CD4-positive, alpha-beta T cell treated with Interleukin-15 for 4 hours (primary cell): ENCODE measurements at places on chromosomes 3 and 15.

DNA sequence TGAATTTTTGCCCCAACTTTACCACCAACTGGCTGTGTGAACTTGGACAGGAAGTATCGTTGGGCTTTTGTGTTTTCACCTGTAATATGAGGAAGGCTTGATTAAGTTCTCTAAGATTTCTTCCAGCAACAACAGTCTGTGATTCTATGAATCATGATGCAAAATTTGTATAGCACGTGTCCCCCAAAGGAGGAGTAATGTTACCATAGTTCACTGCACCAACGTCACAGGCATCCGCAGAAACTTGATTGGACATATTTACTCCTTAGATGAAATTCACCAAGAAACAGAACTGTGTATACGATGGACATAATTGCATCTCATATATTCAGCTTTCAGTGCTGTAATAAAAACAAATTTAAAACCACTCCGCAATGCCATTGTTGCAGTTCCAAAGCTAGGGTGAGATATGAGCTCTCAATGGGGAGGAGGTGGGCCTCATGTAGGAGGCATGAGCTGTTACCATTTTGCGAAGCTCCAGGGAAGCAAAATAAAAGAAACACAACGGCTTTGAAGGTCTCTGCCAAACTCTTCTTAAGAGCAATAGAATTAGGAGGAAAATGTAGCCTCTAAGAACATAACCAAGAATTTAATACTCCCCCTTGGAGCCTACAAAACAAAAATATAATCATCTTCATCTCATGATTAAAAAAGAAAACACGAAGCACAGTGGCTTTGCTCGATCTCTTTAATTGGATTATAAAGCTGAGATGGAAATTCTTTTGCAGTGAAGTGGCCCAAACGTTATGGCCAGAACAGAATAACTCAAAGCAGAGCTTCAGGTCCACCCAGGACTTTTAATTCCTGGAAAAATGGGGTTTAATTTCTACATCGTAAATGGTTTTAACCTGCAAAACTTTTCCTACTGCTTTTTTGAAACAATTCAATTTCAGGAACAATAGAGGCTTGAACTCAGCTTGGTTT lies 80.7 kb downstream of the CHST2 start:
- DNase-seq, result no peak

GRCh38 chr3:16337856-16338540 lies 73.0 kb downstream of the OXNAD1 start:
- DNase-seq, result peak; percentile 57

GRCh38 chr15:69489073-69489571 lies 36.5 kb downstream of the RPLP1 start:
- no peak for DNase-seq

- DNase-seq, result no peak
Observed at GRCh38 chr3:15755181-15755580, 42.6 kb downstream of the ANKRD28 start.

DNA sequence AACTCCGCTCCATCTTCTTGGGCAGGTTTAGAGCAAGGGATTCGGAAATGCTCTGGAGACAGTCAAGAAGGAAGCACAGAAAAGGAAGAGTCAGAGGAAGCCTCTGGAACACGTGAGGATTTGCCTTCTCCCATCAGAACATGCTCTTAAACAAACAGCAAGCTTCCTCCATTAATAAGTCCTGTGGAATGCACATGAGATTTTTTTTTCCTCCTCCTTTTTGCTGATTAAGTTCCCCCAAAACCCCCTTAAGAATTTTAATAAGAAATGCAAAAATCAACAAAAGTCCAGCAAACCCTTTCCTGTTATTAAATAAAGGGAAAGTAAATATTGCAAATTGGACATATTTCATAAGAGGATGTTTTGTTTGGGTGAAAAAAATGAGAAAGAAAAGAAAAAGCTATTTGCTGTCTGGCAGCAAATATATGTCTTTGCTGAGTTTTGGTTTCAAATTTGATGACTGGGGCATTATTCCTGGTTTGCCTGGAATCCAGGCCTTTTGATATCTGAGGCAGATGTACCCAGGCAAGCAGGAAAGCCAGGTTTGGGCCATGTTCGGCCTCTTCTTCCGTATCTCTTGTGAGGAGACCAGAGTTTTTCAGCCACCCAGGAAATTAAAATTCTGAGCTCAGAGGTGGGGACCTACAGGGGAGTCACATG lies 7.9 kb upstream of the TSEN2 start:
- no peak for DNase-seq

DNA sequence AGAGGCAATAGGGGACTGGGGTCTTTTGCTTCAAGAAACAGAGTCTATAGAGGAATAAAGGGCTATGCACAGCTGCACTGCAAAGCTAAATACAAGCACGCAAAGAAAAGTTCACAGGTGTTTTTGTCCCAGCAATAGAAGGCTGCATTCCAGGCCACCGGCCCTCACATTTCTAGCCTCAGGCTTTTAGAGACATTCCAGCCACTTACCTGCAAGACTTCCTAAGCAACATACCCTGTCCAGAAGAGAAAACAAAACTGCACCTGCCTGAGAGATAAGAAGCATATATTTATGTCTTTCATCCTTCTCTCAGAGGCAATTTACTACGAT lies 220.5 kb downstream of the OPA1 start:
- no peak for DNase-seq

GRCh38 chr3:9146367-9147071 lies 102.9 kb downstream of the SRGAP3 start:
- DNase-seq, result no peak

- DNase-seq, result no peak
Observed at GRCh38 chr3:177770383-177771230, 573.3 kb upstream of the TBL1XR1 start.

DNA sequence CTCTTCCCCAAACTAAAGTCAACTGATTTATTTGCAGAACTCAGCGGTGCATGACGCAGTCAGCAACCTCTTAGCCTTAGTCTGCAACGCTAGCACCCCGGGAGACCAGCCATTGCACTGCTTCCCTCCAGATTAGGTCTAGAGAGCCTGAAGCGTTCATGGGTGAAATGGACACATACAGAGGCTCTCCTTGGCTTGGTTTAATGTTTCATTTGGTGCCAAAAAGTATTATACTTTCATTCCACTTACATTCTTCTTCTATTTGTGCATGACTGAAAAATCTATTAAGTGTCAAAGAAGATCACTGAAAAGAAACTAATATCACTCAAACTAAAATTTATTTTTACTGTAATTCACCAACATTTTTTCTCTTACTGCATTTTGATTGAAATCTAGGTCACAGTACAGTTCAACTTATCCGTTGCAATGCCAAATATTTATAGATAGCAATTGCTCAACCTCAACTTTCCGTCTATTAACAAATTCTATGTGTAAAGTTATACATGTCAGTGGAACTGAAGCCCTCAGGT lies 116.2 kb downstream of the ROBO1 start:
- no peak for DNase-seq

DNA sequence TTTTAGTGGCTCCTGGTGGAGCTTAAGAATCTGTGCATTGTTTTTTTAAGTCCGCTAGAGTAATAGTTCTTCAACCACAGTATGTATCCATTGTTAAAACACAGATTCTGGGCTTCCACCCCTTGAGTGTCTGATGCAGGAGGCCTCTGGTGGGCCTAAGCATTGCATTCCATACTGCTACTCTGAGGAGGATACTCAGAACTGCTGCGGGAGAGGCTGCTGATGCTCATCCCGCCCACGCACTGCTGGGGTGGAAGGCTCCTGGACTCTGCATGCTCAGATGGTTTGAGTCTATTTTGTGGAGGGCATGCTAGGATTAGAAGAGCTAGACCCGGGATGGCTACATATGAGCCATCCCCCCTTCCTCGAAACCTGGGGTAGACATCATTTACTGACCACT lies 74.4 kb downstream of the THSD4 start:
- DNase-seq, result no peak

- no peak for DNase-seq
Observed at GRCh38 chr15:36050899-36051298, 504.9 kb upstream of the DPH6 start.

- DNase-seq, result no peak
Observed at GRCh38 chr3:52779837-52780585, 2.6 kb downstream of the ITIH1 start.

DNA sequence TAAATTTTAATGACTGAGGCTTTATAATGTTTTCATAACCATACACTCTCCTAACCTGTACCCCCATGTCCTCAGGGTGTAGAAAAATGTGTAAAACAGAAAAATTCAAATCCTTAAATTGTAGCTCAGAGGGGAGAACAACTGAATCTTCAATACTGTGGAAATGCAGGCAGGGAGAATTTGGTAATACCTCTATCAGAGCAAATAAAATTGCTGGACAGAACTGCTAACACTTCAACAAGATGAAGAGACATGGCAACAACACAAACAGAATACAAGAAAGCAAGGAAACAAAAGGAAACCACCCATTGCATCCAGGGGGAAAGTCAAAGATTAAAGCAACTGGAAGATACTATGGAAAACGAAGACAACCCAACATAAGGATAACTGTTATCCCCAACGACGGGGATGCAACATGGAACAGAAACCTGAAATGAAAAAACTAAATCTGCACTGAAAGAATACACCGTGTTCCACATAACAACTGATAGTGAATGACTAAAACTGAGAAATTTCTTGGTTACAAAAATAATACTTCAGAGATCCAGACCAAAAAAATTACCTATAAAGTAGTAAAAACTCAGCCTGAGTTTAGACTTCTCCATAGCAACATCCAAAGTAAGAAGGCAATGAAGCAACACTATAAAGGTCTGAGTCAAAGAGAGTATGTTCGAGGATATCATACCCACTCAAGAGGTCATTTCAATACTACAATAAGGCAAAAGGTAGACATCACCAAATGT lies 48.5 kb downstream of the HACD2 start:
- DNase-seq, result no peak

- no peak for DNase-seq
Observed at GRCh38 chr3:74273091-74273490, 341.4 kb downstream of the CNTN3 start.

GRCh38 chr3:37183375-37183831 lies 9.0 kb upstream of the LRRFIP2 start:
- DNase-seq, result no peak

DNA sequence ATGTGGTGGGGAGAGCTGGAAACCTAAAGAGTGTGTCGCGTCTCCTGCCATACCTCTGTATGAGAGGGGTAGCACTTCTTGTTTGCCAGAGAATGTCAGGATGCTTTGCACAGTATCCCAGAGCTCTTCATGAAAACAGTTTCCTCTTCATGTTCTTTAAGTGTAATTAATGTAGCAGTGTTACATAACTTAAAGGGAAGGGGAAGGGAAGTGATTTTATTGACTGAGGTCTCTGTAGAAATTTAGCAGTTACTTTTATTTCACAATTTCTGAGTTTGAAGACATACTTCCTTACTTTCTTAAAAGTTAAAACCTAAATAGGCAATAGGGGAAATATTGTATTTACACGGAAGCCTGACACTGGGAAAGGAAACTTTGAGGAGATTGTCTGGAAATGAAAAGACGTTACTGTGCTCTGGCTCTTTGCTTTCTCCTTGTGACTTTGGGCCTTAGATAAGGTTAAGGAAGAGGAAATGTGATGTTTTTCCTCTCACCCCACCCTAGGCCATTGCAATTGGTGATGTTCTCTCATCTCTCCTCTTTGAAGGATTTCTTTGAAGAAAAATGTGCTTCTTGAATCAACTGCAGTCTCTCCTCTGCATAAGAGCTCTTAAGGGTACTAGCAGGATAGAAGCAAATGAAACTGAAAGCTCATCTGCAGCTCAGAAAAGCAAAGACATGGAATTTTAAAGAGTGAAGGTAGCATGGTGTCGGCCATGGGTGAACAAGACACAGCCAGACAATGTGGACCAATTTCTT lies 6.0 kb downstream of the NXPE3 start:
- peak; percentile 7 for DNase-seq

- DNase-seq, result no peak
Observed at GRCh38 chr3:195110647-195111318, 160.2 kb downstream of the XXYLT1 start.

DNA sequence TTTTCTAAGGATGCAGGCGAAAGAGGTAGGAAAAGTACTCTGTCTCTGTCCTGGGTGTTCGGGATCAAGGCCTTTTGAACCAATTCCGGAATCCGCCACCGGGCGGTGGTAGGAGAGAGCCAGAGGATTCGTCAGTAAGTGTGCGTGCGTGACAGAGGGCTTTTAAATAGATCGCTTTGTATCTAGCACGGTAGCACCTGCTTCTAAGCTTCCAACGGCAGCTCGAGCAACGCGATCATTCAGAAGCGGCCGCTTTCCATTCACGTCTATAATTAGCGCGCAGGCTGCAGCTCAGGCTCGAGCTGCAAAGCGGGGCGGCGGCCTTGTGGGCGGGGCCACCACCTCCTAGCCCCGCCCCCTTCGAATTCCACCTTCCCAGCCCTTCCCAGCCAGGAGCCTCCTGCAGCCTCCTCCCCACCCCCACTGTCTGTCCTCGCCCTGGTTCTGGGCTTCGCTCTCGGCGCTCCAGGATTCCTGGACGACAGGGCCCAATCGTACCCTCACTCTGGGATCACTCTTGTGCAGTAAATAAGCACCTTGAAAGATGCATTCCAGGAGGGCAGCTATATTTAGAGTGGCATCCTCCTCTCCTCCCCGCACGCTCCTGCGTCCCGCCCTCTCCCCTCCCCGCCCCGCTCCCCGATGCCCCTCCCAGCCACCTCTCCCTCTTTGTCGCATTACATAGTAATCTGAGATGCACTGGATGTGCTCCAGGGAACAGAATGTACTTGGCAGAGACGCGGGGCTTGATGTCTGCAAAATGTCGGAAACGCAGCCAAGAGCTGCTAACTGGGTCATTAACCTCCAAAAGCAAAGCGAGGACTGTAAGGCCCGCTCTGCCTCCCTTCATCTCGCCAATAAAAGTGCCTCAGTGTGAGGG lies 224.1 kb upstream of the TPRG1 start:
- no peak for DNase-seq

- no peak for DNase-seq
Observed at GRCh38 chr15:97482521-97482920, 478.0 kb upstream of the ARRDC4 start.

DNA sequence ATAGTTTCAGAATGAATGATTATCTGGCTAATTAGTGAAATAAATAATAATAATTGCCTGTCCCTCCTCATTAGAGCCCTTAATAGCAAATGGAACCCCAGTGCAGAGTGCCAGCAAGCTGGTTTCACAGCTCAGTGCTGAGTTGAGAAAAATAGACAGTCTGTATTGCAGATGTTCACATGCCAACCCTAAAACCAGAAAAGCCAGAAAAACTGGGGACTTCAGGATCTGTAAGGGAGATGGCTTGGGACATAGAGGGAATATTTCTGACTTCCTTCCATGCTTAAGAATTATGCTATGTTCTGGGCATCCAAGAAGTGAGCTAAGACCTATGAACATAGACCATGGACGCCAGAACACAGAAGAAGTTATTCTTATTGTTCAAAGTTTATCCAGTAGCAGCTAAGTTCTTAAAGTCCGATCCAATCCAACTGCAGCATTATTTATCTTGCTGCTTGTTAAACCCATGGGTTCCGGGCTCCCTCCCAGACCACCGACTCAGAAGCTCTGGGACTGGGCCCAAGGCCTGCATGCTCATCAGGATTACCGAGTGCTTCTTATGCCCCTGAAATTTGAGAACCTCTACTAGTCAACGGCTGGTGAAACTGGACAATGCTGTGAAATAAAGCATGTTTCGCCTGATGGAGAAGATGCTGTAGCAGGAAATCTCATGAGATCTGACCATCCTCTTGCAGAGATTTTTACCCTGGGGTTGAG lies 158.3 kb downstream of the FOXB1 start:
- no peak for DNase-seq

GRCh38 chr15:48875241-48875960 lies 2.5 kb upstream of the EID1 start:
- no peak for DNase-seq
